ENCODE measurements at places on chromosomes 7 and 10.
A peak's percentile ranks its signal among the peaks of the same experiment; 100 is the strongest.

- no peak for DNase-seq
Measured at GRCh38 chr7:37249240-37249639, 199.4 kb downstream of the ELMO1 start.

DNA sequence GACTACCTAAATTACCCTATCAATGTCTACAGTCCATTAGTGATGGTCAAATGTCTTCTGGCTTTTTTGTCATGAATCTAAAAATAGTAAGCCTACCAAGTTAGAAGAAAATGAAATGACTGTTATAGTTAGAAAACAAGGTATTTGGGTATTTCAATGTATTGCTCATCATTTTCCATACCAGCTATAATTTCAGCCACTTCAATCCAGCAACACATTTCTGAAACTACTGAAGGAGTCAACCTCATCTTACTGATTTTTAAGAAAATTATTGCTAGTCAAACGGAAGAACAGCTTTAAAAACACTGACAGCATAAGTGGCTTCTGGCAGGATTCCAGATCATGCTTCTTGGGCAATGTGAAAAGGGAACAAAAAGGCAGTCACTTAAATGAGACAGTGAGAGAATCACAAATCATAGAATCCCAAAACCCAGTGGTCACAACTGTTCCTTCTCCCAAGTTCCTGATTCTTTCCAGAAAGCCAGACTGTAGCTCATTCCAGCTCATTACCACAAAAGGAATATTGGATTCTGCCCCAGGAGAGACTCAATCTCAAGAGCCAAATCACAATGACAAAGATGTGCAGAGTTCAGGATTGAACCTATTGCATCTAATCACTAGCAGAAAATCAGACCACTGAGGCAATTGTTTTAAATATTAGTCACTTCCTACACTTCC is 61.2 kb upstream of the LRRN3 start:
- DNase-seq = peak; percentile 16

GRCh38 chr7:147659036-147659995 is 931.2 kb upstream of the C7orf33 start:
- no peak for DNase-seq

DNA sequence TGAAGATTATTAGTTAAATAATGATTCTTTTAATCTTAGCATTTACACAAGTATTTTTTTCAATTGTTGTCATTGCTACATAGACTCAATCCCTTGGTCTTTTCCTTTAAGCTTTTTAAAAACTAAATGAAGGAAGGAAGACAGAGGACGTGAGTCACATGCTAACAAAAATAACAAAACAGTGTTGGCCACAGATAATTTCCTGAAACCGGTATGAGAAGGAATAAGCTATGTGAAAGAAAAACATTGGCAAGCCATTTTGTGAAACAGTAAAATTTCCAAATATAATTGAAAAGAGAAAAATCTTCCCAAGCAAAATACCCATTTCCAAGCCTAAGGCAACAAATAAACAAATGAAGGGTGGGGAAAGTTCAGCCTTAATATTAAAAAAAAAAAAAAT is 223.0 kb downstream of the AHR start:
- no peak for DNase-seq

DNA sequence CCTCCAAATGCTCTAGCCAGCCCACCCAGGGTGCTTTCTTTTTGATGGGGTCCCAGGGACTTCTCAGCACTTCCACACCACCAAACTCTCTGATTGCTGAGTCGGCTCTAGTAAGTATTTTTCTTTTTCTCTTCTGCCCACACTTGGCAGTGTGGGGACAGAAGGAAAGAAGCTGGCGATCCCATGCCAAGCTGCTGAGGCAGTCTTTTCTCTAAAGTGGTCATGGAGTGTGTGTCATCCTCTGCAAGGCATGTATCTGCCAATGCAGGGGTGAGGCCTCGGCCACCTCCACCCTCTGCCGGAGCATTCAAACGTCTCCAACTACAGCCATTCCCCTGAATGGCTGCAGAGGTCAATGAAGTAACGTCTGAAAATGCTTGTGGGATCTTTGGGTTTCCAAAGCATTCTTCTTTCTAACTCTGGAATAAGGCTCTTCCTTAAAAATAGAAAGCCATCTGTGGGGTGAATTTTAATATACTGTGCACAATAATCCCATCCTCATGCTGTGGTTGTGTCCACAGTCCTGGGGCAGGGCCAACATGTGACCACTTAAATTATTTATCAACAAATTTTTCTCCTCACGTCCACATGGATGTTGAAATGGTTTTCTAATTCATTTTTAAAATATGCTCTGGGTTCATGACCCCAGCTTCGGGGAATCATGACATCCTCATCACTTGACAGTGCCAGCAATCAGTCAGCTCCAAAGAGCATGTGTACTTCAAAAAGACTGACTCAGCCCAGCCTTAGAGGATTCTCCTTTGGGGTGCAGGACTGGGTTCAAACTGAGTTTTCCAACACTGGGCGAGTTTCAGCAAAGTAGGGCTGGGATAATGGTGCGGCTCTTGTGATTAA is 171.3 kb upstream of the ITGB1 start:
- DNase-seq = no peak

DNA sequence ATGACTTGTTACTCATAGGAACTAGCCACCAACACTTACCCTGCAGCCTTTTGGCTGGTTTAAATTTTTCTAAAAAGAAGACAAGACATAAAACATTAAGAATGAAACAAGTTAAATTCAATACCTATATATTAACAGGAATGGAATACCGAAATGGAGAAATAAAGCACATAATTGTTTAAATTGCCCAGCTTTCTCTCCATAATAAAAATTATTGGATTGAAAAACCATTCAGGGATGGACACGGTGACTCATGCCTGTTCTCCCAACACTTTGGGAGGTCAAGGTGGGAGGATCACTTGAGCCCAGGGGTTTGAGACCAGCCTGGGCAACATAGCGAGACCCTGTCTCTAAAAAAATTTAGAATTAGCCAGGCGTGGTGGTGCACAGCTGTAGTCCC is 179.4 kb upstream of the MKLN1 start:
- DNase-seq = no peak

DNA sequence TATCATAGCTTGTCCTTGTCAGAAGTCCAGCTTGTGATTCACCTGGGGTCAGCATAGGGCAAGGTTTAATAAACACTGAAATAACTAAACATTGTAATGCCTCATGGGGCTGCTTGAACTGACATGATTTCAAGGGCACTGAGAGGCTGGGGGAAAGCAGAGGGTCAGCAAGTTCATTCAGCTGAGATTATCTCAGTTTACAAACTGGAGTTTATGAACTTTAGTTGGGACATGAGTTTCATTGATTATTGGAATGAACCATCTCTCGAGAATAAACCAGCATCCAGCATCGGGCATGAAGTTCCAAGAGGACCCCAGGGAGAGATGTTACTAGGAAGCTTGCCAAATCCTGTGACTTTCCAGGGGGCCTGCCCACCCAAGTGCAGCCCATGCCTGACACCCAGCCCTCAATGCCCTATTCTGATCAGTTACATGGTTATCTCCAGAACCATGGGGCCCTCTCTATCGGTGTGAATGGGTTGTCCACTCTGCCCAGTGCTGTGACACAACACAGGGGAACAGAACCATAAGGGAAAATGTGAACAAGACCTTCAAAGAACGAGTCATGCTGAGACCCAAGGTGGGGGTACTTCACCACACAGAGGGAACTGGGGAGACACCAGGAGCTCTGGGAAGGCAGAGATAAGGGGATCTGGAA is 7.9 kb upstream of the CYP3A7 start:
- no peak for DNase-seq

DNA sequence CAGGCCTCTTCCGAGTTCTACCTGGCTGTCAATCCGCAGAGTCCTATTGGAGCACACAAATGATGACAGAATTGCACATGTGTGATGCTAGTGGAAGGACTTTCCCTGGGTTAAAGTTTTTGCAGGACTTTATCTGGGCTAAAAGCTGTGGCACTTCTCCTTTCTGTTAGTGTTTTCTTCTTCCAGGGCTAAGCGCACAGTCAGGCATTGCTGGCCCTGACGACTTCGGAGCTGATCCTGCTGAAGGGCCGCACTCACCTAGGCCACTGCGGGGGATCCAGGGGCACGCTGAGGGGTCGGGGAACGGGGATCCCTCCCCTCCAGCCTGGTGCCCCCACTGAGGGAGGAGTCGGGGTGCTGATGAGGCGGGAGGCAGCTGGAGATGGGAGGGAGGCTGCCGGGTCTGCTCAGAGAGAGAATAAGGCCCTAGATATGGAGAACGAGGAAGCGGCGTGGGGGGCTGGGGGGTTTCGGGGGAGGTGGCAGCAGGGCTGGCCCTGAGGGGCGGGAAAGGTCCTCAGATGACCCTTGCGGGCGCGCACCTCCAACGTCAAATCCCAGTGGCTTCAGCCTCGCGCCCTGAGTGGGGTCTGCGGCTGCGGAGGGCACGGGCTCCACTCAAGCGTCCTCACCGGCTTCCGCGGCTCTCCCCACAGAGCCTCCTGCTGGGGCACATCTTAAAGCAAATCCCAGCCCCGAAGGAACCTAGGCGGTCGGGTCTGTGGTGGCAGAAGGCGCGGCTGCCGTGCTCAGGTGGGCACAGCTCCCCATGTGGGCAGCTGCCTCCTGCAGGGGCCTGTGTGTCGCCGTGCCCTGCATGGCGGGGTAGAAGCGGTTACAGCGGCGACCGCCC is 30.9 kb downstream of the AGR3 start:
- DNase-seq = no peak

DNA sequence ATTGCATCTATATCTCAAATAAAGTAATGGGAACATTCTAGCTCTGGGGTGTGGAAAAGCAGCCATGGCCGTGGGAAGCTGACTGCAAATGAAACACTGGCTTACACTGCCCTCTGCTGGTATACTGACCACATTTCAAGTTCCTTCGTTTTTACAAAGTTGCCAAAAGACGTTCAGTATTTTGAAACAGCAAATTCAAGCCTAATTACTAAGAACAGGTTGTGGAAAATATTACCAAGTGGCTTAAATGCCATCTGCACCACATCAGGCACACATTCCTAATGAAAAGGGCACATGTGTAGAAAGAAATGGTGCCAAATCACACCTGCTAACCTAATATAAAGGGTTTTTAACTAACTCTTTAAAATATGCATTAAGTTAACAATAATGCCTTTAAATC is 83.9 kb downstream of the JAZF1 start:
- peak; percentile 75 for DNase-seq

GRCh38 chr10:69890065-69890847 is 88.5 kb downstream of the COL13A1 start:
- DNase-seq = no peak

DNA sequence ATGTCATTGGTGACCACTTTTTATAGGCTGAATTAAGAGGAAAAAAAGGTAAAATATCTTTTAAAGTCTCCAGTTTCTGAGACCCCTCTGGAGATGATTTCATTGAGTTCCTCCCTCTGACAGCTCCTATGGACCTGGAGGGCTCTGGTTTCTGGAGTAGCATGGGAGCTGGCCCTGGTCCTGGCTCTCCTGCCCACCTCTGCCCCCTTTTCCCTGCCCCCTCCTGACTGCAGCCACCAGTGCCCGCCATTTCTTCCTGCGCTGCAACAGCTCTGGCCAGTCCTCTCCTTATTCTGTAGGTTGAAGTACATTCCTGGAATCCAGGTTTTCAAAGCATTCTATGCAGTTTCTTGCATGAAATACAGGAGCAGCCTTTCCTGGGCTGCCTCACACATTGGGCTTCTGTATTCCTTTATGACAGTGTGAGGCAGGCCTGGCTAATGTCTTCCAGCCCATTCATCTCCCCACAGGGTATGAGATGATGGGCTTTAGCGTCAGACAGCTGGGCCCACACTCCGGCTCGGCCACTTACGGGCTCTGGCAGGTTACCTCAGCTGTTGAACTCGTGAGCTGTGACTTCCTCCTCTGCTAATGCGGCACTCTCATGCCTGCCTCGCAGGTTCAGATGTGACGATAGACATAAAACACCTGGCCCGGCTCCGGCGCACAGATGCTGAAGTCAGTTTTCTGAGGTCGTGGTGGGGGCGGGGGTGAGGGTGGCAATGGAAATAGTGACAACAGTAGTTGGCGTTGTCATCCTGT is 101.7 kb downstream of the MGMT start:
- no peak for DNase-seq

DNA sequence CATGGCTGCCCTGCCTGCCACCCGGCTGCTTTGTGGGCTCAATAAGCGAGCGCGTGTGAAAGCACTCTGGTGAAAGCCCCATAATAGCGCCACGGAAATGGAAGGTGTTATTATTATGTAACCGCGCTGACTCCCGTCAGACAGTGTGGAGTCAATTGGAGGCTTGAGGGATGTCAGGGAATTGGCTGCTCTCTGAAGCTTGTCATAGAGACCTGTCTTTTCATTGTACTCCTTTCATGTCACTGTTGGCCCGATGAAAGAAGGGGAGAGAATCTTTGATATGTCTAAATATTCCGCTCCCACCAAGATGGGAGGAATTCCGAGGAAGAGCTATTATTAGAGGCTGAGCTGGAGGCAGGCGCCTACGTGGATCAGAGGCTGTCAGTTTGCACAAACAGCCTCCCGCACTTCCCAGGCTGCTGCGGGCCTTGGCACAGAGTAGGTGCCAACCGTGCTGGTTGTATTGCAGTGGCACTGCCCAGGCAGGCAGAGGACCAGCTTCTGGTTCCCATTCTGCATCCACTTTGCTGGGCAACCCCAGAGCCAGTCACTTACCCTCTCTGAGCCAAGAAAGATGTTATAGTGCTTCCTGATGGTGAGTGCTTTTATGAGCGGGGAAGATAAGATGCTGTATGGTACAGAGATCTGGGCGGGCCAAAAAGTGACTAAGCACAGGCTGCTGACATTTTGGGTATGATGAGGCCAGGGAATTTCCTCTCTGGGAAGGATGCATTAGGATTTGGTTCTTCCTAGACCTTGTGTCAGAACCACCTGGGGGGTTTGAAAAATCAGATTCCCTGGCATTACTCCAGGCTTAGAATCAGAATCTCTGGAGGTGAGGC is 151.4 kb downstream of the RPS24 start:
- no peak for DNase-seq

DNA sequence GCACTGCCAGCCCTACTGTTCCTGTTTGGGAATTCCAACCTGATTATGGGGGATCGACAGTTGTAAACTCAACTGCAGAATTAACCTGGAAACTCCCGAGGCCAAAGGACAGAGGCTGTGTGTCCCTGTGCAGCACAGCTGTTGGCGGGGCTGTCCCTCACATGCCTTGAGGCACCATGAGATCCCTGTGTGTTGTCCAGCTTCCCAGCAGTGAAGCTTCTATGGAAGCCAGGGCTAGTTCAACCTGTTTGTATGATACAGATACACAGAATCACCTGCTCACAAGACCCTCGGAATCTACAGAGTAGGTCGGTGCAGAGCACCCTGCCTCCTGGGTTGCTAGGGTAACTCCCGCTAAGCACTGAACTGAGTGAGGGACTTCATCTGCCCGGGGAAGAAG is 61.0 kb upstream of the EFCAB10 start:
- no peak for DNase-seq

DNA sequence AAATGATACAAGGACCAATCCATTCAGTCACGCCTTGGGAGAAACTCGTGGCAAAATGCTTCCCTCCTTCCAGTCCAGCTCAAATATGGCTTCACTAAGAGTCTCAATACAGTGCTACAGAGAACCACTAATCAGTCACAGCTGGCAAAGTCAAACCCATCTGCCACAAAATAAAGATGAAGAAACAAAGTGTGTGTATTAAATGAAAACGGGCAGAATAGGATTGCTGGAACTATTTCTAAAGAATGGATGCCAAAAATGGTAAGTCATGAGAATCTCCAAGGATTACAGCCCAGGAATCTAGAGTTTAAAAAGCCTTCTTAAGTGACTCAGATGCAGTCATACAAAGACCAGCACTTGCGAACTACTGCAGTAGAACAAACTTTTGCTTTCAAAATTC is 61.9 kb downstream of the CACUL1 start:
- DNase-seq = no peak

GRCh38 chr7:1555813-1556543 is at the start of gene TMEM184A:
TMEM184A (minus strand) TSS chr7:1556205; CDS start chr7:1555484, 721 bp downstream.
- peak; percentile 79 for DNase-seq
